Activated CD4-positive, alpha-beta T cell treated with anti-CD3 and anti-CD28 coated beads, Interleukin-2, amount 10 ng/mL, durations not matched to agents 7 days and 5 days (primary cell): ENCODE measurements at places on chromosomes 13 and 19.

DNA sequence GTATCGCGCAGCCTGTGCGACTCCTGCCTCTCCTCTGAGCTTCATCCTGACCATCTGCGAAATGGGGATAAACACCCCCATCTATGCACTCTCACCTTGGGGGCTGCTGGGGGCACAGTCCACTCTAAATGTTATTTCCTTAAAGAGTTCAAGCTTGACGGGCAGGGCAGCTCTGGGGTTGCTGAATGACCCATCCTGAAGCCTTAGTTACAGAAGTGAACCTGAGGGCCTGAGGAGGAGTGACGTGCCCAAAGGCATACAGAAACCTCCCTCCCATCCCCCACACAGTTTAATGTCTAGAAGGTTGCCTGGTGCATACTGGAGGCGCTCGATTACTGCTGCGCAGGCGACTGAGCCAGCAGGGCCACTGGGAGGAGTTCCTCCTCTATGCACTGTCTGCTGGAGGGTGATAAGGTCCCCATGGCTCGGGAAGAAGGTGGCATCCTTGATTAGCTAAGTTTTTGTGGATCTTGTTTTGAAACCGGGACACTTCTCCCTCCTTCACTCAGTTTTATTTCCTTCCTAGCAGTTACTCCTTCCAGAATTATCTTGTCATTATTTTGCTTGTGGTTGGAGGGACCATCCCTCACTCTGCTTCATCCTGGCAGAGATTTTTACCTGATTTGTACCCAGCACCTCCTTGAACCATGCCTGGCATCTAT is 572 bp upstream of the FKBP8 start:
- H3K27ac ChIP-seq, result peak overlapping the region; percentile 99
- H3K4me3 ChIP-seq, result peak overlapping the region; percentile 91
- peaks cover 14% of the 10 kb centered on the region for H3K36me3 ChIP-seq

- peaks cover 18% of the 10 kb centered on the region for H3K36me3 ChIP-seq
- DNase-seq, result no peak
- H3K4me1 ChIP-seq, result peaks cover 7% of the 10 kb centered on the region
Observed at GRCh38 chr19:36423925-36424324, 5.5 kb upstream of the ZFP82 start.

GRCh38 chr13:58032676-58033460 is 401.3 kb downstream of the PCDH17 start:
- no peak overlapping the region for H3K4me3 ChIP-seq
- no peak overlapping the region for H3K27ac ChIP-seq
- H3K36me3 ChIP-seq, result no peaks in the 10 kb centered on the region
- H3K27me3 ChIP-seq, result no peaks in the 10 kb centered on the region
- no peak for DNase-seq

GRCh38 chr19:45973553-45974338 is at the start of gene NOVA2:
Gene NOVA2 (minus strand): TSS chr19:45973865. CDS start chr19:45973351, 514 bp downstream.
- peaks cover 14% of the 10 kb centered on the region for H3K4me1 ChIP-seq
- H3K4me3 ChIP-seq, result no peak within 1 kb of the TSS
- no peak within 1 kb of the TSS for H3K27ac ChIP-seq

DNA sequence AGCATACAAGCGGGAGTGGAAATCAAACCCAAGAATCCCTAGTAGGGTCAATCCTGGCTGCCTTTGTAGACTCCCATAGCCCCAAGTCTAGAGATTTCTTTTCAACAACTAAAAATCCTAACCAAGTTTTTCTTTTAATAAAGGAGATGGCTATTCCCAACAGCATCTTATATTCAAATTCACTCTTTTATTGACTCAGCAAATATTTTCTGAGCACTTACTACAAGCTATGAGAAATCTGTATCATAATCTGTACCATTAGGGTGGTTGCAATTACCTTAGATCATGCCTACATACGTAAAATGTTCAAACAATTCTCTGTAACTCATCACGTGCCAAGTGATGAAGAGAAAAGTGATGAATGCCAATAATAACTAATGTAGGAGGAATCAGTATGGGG is 54.5 kb downstream of the LNX2 start:
- H3K27ac ChIP-seq, result no peak overlapping the region
- no peaks in the 10 kb centered on the region for H3K27me3 ChIP-seq
- no peak overlapping the region for H3K4me3 ChIP-seq
- H3K4me1 ChIP-seq, result peaks cover 5% of the 10 kb centered on the region

GRCh38 chr19:33443638-33444561 is 70.4 kb downstream of the CEBPG start:
- H3K36me3 ChIP-seq, result no peaks in the 10 kb centered on the region
- peaks cover 1% of the 10 kb centered on the region for H3K4me1 ChIP-seq
- H3K4me3 ChIP-seq, result no peak overlapping the region
- H3K27ac ChIP-seq, result no peak overlapping the region
- no peak for DNase-seq
- H3K27me3 ChIP-seq, result no peaks in the 10 kb centered on the region

GRCh38 chr13:90933097-90933826 is 414.2 kb upstream of the MIR17HG start:
- H3K4me1 ChIP-seq, result no peaks in the 10 kb centered on the region
- H3K4me3 ChIP-seq, result no peak overlapping the region
- H3K27me3 ChIP-seq, result no peaks in the 10 kb centered on the region
- DNase-seq, result no peak
- no peak overlapping the region for H3K27ac ChIP-seq

GRCh38 chr19:52948025-52948770 is 14.5 kb downstream of the ZNF816 start:
- H3K4me3 ChIP-seq, result no peak overlapping the region
- H3K4me1 ChIP-seq, result peaks cover 4% of the 10 kb centered on the region
- no peaks in the 10 kb centered on the region for H3K27me3 ChIP-seq

GRCh38 chr19:6459262-6460098 is at the start of gene SLC25A23:
Gene SLC25A23 (minus strand): TSS chr19:6459792. CDS start chr19:6459628, 164 bp downstream.
- peaks cover 23% of the 10 kb centered on the region for H3K36me3 ChIP-seq
- peak within 1 kb of the TSS; percentile 89 for H3K27ac ChIP-seq
- H3K4me3 ChIP-seq, result peak within 1 kb of the TSS; percentile 93
- peaks cover 21% of the 10 kb centered on the region for H3K4me1 ChIP-seq

GRCh38 chr19:51339687-51340656 is 2.0 kb downstream of the VSIG10L start:
- peak overlapping the region; percentile 79 for H3K4me3 ChIP-seq
- peaks cover 17% of the 10 kb centered on the region for H3K4me1 ChIP-seq
- peak; percentile 92 for DNase-seq
- H3K27me3 ChIP-seq, result peaks cover 8% of the 10 kb centered on the region
- peaks cover 4% of the 10 kb centered on the region for H3K36me3 ChIP-seq

DNA sequence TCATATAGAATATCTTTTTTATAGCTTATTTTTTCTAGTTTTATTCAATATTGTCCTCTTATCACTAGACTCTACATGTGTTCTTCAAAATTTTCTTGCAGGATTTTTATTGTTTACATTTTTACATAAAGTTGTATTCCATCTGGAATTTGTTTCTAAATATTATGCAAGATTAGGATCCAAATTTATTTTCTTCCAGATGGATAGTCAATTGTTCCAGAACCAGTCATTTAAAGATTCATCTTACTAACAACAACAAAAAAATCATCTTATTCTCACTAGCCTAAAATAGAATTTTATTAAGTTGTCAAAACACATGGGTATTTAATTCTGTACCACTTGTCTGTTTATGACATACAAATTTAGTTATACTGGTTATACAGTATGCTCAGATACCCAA is 390.4 kb upstream of the GPC6 start:
- H3K36me3 ChIP-seq, result no peaks in the 10 kb centered on the region
- no peak overlapping the region for H3K27ac ChIP-seq
- no peak for DNase-seq
- no peaks in the 10 kb centered on the region for H3K27me3 ChIP-seq
- H3K4me3 ChIP-seq, result no peak overlapping the region

DNA sequence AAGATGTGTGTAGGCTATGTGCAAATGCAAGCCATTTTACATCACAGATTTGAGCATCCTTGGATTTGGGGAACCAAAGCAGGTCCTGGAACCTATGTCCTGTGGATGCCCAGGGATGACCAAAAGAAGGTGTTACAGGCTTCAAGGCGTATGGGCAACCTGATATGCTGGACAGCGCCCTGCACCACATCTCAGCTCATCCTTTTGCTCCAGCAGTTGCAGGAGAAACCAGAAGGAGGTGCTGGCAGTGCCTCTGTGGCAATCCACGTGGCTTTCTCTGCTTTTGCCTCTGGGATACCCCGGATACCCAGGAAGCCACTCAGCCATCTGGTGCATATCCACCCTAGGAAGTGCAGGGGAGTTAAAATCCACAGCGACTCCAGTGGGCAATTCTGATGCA is 110.3 kb upstream of the VSTM2B start:
- no peak overlapping the region for H3K27ac ChIP-seq
- no peaks in the 10 kb centered on the region for H3K36me3 ChIP-seq
- H3K4me3 ChIP-seq, result no peak overlapping the region
- no peaks in the 10 kb centered on the region for H3K27me3 ChIP-seq
- no peak for DNase-seq
- no peaks in the 10 kb centered on the region for H3K4me1 ChIP-seq

GRCh38 chr13:106096661-106097092 is 438.8 kb downstream of the EFNB2 start:
- H3K27me3 ChIP-seq, result no peaks in the 10 kb centered on the region
- H3K4me3 ChIP-seq, result no peak overlapping the region
- no peaks in the 10 kb centered on the region for H3K4me1 ChIP-seq
- no peak overlapping the region for H3K27ac ChIP-seq
- DNase-seq, result no peak

- peak; percentile 74 for DNase-seq
- peaks cover 18% of the 10 kb centered on the region for H3K36me3 ChIP-seq
- H3K27me3 ChIP-seq, result no peaks in the 10 kb centered on the region
- H3K4me3 ChIP-seq, result peak overlapping the region; percentile 5
- peaks cover 72% of the 10 kb centered on the region for H3K4me1 ChIP-seq
Observed at GRCh38 chr13:25874907-25875306, 176.9 kb downstream of the SHISA2 start.

DNA sequence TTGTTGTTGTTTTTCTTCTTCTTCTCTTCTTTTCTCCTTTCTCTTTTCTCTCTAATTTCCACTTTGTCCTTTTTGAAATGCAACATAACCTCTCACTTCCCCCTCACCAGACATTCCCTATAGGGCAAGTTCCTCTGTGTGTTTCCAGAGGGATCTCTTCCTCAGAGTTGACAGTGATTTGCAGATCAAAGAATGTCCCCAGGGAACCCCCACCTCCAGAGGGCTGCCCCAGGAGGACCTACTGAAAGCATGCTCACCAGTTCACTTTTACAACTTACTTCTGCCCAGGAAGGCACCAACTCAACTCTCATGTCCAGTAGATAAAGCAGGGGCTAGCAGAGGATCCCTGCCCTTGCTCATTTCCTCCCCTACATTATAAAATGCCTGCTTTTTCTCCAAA is 1648.0 kb downstream of the PCDH9 start:
- no peaks in the 10 kb centered on the region for H3K4me1 ChIP-seq
- H3K4me3 ChIP-seq, result no peak overlapping the region
- no peak for DNase-seq
- no peaks in the 10 kb centered on the region for H3K36me3 ChIP-seq

DNA sequence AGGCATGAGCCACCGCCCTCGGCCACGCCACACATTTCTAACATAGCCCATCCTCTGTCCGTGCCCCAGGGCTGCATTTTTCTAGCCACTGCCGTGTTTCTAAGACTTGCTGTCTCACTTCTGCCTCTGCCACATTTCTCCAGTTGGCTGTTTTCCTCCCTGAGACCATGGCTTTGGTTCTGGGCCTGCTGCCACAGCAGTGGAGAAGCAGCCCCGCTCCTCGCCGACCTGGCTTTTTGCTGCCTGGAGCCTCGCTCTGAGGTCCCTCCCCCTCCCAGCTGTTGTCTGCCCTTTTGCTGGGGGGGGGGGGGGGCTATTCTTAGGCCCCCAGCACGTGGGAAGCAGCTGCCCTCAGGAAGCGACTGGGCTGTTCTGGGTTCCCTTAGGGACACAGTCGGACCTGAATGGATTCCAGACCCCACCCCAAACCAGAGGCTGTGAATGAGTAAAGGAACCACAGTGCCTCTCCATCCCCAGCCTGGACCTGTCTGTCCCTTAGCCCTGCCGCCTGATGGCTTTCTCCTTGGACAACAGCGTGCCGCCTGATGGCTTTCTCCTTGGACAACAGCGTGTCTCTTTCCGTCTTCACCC is 3.3 kb downstream of the GYS1 start:
- peaks cover 25% of the 10 kb centered on the region for H3K4me1 ChIP-seq
- H3K27ac ChIP-seq, result no peak overlapping the region
- DNase-seq, result no peak
- H3K27me3 ChIP-seq, result no peaks in the 10 kb centered on the region
- peaks cover 27% of the 10 kb centered on the region for H3K36me3 ChIP-seq

DNA sequence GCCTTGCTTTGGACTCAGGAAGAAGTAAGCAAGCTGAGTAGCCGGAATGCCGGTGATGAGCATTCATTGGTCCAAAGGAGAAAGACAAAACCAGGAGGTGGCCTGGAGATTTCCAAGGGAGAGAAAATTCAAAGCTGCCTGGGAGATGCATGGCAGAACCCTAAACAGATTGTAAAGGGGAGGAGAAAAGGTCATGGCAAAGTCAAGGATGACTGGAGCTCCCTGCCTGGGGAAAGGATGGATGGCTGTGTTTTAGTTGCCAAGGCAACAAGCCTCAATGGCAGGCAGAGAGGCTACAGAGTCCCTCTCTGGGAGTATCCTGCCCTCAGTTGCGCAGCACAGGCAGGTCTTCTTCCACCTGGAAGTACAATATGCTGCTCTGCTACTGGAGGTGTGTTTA is 134.0 kb downstream of the ENOX1 start:
- H3K4me3 ChIP-seq, result no peak overlapping the region
- H3K27ac ChIP-seq, result no peak overlapping the region
- H3K36me3 ChIP-seq, result no peaks in the 10 kb centered on the region
- DNase-seq, result no peak
- no peaks in the 10 kb centered on the region for H3K4me1 ChIP-seq

DNA sequence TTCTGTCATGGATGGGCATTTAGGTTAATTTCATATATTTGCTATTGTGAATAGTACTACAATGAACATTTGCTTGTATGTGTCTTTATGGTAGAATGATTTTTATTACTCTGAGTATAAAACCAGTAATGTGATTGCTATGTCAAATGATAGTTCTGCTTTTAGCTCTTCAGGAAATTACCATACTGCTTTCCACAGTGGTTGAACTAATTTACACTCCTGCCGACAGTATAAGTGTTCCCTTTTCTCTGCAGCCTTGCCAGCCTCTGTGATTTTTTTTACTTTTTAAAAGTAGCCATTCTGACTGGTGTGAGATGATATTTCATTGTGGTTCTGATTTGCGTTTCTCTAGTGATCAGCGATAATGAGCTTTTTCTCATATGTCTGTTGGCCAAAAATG is 6.5 kb downstream of the SIGLEC7 start:
- DNase-seq, result no peak
- H3K36me3 ChIP-seq, result no peaks in the 10 kb centered on the region
- H3K27ac ChIP-seq, result no peak overlapping the region
- H3K4me3 ChIP-seq, result no peak overlapping the region
- H3K4me1 ChIP-seq, result no peaks in the 10 kb centered on the region
- peaks cover 26% of the 10 kb centered on the region for H3K27me3 ChIP-seq

- DNase-seq, result no peak
- H3K4me1 ChIP-seq, result peaks cover 11% of the 10 kb centered on the region
- no peak overlapping the region for H3K27ac ChIP-seq
- H3K4me3 ChIP-seq, result no peak overlapping the region
- H3K36me3 ChIP-seq, result no peaks in the 10 kb centered on the region
Observed at GRCh38 chr13:50584856-50585580, 258.5 kb downstream of the DLEU7 start.

GRCh38 chr13:96766306-96766705 is 228.0 kb downstream of the OXGR1 start:
- H3K4me3 ChIP-seq, result no peak overlapping the region
- no peaks in the 10 kb centered on the region for H3K4me1 ChIP-seq
- no peaks in the 10 kb centered on the region for H3K36me3 ChIP-seq
- no peak overlapping the region for H3K27ac ChIP-seq

GRCh38 chr13:51221108-51221507 is 1.1 kb upstream of the FAM124A start:
- H3K36me3 ChIP-seq, result no peaks in the 10 kb centered on the region
- peaks cover 6% of the 10 kb centered on the region for H3K4me1 ChIP-seq
- no peak for DNase-seq
- H3K27me3 ChIP-seq, result peaks cover 55% of the 10 kb centered on the region
